ENCODE measurements at places on chromosomes 3 and 15.

DNA sequence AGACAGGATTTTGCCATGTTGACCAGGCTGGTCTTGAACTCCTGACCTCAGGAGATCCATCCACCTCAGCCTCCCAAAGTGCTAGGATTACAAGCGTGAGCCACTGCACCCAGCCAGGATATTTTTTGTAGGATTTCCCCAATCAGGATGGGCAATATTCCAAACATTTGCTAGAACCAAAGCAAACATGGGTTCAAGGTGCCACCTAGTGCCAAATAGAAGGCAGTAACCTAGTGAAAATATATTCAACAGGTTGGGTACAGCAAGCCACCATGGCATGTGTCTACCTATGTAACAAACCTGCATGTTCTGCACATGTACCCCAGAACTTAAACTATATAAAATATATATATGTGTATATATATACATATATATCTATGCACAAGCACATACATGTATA is 185.9 kb upstream of the CADM2 start:
- no peak for DNase-seq

DNA sequence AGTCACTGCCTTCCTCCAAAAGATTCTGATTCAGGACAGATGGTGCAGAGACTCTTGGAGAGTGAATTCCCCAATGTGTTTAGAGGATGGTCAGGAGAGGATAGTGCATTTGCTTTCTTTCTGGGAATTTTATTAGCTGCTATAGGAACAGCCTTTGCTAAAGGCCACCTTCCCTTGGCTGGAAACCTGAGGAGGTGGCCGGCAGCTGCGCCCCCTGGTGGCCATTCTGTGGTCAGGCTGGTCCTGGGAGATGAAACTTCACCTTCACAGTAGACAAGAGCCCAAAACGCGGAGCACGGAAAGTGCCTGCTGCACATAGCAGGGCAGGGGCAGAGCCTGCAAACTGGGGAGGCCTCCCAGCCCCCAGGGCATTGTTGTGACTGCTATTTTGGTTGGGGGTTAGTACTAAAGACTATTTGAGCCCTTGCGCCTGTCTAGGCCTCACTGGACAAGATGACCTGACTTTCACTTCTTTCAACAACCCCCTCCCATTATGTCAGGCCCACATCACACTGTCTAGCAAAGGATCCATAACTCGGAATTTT is 34.3 kb downstream of the SEC22C start:
- DNase-seq, result no peak

GRCh38 chr15:56587686-56588085 is 122.7 kb upstream of the MNS1 start:
- no peak for DNase-seq

DNA sequence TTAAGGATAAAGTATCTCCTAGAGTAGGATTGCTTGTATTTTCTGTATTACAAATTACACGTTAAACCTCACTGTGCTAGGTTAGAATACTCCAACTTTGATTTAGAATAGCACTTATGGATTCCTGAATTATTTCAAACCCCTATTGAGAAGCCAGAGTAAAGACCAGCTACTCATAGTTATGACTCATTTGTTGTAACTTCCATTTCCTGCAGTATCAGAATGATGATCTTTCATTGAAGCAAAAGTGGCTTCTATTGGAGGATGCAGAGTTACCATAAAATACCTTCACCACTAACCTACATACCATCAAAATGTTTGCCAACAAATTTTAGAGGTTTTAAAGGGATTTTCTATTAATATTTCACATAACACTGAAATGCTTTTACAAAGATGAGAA is 1322.7 kb upstream of the ALCAM start:
- DNase-seq, result no peak

DNA sequence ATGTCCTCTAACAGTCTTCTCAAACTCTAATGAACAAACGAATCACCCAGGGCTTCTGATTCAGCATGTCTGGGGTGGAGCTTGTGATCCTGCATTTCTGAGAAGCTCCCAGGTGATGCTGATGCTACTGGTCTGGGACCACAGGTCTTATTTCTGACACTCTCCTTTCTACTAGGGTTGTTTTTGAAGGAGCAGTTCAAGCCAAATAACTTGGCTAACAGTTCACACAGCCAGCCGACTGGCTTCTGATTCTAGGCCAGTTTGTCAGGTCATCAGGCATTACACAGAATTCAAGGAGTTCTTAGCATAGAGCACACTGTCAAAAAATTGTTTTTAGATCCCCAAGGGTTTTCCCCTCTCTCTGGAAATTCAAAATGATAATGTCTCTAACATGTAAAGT is 100.7 kb downstream of the TIGIT start:
- no peak for DNase-seq

DNA sequence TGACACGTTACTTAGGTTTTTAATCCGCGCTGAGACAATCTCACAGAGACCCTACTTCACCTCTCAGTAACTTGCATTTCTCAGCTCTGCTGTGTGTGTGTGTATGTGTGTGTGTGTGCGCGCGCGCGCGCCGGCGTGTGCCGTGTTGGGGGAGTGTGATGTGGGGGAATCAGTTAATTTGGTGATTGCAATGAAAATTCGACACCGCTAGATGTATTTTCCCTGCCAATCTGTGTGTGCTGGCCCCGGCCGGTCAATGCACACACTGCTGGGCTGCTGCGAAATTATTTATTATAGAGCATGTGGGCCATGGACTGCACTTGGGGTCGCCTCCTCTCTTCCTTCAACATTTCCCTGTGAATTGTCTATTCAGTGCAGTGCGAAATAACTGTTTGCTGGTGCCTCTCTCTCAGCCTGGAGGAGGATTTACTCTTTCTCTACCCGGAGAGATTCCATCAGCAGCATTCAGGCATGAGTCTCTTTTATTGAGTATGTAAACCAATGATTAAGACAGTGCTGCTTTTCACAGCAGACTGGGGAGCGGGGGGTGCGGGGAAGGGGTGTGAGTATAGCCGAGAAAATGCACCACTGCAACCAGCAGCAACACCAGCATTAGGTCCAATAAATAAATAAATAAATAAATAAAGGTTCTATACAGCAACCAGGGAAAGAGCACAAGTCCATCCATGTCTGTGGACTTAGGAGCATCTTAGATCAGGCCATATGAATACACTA is 2.9 kb downstream of the CADM2 start:
- DNase-seq, result no peak

- DNase-seq, result no peak
Measured at GRCh38 chr3:126982126-126982470, 817 bp upstream of the PLXNA1 start.

- no peak for DNase-seq
Measured at GRCh38 chr3:188176476-188176875, 22.5 kb downstream of the LPP start.

- no peak for DNase-seq
Measured at GRCh38 chr15:33031324-33031821, 163.1 kb downstream of the FMN1 start.

DNA sequence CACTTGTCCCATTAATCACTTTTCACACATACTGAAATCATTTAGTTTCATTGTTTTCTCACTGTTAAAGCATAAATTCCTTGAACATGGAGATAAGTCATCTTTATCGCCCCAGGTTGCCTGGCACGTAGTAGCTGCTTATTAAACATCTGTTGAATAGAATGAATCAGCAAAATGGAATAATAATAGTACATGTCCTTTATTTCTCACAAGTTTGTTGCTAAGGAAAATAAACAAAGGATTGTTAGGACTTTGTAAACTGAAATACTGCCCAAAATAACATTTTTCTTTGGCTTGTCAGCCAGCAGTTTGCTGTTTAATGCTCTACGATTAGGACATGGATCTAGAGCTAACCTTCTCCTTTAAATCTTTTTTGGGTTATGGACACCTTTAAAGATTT is 17.9 kb downstream of the SLC35A5 start:
- DNase-seq, result no peak

DNA sequence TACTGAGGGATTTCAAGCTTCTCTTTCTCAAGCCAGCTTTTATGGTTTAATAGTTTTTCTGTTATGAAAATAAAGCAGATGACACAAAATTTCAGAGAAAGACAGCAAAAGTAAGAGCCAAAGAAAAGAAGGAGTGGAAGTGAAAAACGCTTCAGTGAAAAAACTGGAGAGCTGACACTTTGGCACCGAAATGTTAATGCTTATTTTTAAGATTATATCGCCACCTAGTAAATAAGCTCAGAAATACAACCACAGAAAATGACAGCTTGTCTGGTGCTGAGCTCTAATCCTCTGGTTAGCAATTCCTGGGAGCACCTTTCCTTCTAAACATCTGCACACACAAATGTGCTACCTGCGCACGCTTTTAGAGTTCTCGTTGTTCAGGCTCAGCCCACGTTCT is 101.6 kb downstream of the ZPLD1 start:
- DNase-seq, result no peak

- no peak for DNase-seq
Measured at GRCh38 chr3:133674290-133674919, 12.7 kb upstream of the TOPBP1 start.

- DNase-seq, result no peak
Measured at GRCh38 chr3:69665026-69665737, 74.1 kb upstream of the MITF start.

DNA sequence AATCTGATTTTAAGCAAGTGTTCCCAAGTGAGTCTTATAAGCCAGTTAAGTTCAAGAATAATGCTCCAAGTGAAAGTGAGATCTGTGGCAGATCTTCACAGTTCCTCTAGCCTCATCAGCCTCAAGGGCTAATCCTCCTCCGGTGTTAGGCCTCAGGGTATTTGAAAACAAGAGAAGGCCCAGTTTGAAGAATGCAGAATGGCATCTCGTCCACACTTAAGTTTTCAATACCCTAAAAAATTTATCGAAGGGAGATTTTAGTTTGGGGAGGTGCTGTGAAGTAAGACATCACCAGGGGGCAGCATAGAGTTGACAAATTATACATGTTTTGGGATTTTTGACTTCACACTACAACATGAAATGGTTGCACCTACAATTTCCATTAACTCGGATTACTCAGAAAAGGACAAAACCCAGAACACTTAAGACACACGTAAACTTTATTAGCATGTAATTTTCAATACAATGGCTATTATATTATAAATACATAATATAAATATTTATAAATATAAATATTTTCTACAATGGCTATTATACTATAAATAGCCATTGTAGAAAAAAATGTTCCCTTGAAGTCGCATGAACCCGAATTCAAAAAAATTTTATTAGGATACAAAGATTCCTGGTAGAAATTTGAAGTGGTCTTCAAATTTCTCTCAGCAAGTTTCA is 2.3 kb upstream of the TMEM266 start:
- no peak for DNase-seq

- DNase-seq, result peak; percentile 87
Measured at GRCh38 chr3:134374105-134374790, at the start of gene AMOTL2. AMOTL2 (minus strand) TSS chr3:134374447; CDS start chr3:134371433, 3,014 bp downstream.

DNA sequence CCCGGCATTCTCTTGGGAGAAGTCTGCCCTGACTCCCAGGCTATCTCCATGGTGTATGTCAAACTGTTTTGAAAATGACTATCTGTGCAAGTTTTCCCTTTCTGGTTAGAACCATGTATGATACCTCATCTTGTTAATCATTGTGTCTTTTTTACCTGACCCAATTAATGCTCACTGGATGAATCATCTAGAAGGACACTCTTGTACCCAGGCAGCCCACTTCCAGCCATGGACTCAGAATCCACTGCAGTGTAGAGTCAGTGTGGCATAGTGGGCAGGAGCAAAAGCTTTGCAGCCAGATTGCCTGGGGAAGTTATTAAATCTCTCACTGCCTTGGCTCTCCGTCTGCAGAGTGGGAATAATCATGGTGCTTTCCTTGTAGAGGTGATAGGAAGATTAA is 1.2 kb downstream of the FAM3D start:
- no peak for DNase-seq

- DNase-seq, result no peak
Measured at GRCh38 chr3:39361252-39361927, 21.8 kb upstream of the SLC25A38 start.

DNA sequence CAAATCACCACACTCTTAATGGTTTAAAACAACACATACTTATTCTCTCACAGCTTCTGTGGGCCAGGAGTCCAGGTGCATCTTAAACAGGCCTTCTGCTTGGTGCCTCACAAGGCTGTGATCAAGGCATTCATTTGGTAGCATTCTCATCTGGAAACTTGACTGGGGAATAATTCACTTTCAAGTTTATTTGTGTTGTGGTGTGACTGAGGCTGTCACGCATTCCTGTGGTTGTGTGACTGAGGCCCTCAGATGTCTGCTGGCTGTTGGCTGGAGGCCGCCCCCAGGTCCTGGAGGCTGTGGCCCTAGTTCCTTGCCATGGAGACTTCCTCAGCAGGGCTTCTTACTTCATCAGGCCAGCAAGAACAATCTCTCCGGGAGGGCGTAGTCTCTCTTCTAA is 16.9 kb upstream of the FAM3D start:
- DNase-seq, result no peak

GRCh38 chr3:128232376-128233178 is 79.3 kb downstream of the EEFSEC start:
- DNase-seq, result no peak

- peak; percentile 71 for DNase-seq
Measured at GRCh38 chr3:50515565-50516439, 12.4 kb upstream of the CACNA2D2 start.

- DNase-seq, result no peak
Measured at GRCh38 chr15:29822684-29823459, 604 bp upstream of the TJP1 start.

DNA sequence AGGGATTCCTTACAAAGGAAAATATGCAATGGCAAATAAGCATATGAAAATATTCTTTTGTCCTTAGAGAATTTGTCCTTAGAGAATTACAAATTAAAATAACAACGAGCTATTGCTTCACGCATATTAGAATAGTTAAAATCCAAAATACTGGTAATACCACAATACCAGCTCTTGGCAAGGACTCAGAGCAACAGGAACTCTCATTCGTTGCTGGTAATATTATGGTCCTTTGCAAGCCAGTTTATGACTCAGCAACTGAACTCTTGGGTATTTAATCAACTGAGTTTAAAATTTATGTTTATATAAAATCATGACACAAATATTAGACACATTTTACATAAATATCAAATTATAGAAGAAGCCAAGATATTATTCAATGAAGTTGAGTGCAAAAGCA is 1730.4 kb downstream of the SI start:
- DNase-seq, result no peak

DNA sequence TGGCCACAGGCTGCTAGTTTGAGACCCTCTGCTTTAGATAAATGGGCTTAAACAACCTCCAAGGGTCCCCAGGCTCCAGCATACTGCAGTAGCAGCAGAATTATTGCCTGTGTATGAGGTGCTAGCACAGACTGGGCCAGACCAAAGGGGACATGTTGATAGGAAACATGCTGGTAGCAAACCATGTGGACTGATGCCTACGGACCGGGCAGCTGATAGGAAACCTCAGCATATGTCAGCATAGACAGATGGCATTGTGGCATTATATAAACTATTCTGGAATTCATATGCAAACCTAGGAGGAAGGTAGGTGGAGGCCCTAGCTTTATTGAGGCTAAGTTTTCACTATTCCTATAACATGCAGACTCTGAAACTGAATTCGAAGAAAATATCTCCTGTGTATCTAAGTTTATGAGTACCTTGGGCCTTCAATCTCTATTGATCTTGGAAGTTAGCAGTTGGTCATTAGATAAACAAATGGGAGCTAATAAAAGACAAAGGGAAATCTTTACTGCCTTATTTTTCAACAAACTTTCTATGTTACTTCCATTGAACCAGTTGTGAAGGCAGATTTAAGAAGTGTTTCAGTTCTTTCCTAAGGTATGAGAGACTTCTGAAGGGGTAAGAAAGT is 1.7 kb upstream of the HGD start:
- no peak for DNase-seq

- no peak for DNase-seq
Measured at GRCh38 chr3:46663591-46664135, 29.8 kb downstream of the ALS2CL start.

- DNase-seq, result no peak
Measured at GRCh38 chr15:25768271-25768670, 94.9 kb downstream of the ATP10A start.

- DNase-seq, result no peak
Measured at GRCh38 chr3:150412561-150413231, 4.6 kb downstream of the TSC22D2 start.

Data from iPS DF 19.7 (cell line).